Activated naive CD8-positive, alpha-beta T cell treated with anti-CD3 and anti-CD28 coated beads, Interleukin-2, amount 50 U/mL, for 16 hours (primary cell): ENCODE measurements at places on chromosomes 5 and 9.

DNA sequence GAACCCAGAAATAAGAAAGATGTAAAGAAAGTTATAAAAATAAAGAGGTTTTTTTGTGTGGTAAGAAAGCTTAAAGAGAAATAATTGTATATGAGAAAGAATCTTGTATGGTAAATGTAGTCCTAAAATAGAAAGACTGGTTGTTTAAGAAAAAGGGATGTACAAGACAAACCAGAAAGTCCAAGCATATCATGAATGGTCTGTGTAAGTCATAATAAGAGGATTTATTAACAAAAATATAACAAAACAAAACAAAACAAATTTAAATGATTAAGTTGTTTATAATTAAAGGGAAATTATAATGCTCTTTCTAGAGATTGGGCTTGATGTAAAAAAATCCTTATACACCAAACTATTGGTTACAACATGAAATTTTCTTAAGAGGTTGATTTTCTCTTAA, 590.4 kb upstream of the PTGER4 start:
- DNase-seq, result no peak

- DNase-seq, result no peak
Observed at GRCh38 chr5:17216974-17217492, 398 bp upstream of the BASP1 start.

DNA sequence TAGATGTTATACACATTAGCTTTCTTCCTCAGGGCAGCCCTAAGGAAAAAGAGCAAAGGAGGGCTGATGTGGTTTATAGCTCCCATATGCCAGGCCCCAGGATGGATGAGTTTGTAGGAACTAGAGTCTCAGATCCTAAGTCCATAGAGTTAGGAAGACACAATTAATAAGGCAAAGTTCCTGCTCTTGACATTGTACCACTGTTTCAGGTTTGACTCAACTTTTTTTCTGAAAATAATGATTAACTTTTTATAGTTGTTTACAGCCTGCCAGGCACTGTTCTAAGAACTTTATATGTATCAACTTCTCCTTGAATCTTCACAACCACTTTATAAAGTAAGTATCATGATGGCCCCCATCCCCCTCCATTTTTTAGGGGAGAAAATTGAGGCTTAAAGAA, 339.5 kb downstream of the PDE4D start:
- no peak for DNase-seq

DNA sequence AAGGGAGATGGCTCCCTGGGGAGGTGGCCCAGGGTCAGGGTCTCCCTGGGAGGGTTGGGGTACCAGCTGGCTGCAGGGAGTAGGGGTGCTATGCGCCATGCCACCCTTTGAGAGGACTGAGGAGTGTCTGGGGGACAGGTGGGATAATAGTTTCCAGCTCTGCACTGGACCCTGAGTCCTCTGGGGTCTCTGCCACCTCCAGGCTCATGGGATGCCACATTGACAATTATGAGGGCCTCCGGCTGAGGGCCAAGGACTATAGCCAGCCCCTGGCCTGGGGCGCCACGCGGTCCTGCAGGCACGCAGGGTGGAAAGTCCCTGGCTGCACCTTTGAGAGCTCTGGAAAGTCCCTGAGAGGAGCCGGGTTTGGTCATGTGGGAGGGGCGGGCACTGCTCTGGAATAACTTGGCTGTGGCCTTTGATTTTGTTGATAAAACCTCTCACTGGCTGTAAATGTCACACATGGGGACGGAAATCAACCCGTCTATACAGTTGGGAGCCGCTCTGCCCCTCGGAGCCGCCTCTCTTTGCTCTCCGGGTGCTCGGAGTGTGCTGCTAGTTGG, 16.0 kb downstream of the TRAF2 start:
- DNase-seq, result peak; percentile 62

DNA sequence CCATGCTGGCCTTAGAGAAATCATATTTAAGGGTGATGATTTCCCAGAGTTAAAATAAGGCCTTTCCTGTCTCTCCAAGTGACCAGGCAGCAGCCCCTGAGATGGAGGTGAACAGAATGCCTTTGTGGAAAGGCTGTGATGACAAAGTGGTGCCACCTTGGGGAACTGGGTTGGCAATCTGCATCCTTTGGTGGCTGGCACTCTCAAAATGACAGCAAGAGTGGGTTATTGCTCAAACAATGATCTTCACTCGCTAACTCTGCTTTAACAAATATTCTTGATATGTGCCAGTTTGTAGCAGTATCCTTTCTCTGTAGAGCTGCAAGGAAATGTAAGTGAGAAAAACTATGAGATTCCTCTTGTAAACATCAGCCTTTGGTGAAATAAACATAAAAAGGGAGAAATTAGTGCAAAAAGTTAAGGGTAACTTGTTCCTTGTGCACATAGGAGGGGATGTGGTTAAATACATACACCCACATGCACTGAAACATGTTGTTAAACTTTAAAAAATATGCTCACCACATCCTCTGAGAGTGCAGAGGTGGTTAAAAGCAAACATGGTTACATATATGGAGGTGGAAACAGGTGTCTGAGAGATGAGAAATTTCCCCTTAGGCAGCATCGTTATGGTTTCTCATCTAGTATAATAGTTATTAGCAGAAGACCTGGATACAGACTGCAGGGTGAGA, 373.4 kb upstream of the CTNND2 start:
- no peak for DNase-seq

- DNase-seq, result no peak
Observed at GRCh38 chr5:140565024-140565779, 574 bp downstream of the SLC35A4 start.

- peak; percentile 55 for DNase-seq
Observed at GRCh38 chr5:132272311-132273210, 15.1 kb downstream of the PDLIM4 start.

GRCh38 chr9:122191584-122191983, 31.9 kb downstream of the MORN5 start:
- no peak for DNase-seq

GRCh38 chr5:73061593-73061992, 58.8 kb upstream of the TMEM171 start:
- no peak for DNase-seq

DNA sequence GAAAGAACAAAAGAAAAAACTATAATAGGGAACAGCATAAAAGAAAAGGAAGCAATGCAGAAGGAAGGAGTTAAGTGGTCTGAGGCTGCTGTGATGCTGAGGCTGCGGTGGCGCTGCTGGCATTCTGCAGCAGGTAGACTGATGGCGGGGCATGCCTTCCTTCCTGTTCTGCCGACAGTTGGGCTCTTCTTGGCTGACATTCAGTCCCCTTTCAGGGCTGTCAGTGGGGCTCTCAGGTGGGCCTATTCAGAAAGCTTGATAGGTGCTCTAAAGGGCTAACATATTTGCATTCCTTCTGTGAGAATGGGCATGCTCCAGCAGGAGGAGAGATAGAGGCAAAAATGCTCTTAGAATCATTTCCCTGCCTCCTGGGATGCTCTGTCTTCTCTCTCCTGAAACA, 5.1 kb upstream of the CLINT1 start:
- no peak for DNase-seq

GRCh38 chr9:107483666-107484065, 5.9 kb downstream of the KLF4 start:
- DNase-seq, result no peak

DNA sequence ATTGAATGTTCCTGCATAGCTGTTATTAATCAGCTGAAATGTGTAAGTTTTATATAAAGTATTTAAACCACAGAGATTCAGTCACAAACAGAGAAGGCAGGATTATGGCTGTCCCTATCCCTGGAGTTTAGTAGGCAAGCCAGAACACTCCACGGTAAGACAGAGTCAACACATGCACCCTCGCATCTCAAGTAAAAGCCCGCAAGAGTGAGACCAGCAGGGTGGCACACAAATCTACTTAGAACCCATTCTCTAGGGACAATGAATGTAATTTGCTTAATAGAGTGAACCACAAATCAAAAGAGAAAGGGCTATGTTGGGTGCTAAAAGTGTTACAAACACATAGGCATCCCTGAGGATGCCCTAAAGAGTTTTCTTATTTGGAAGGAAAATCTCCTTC, 35.1 kb downstream of the LPAR1 start:
- DNase-seq, result no peak

DNA sequence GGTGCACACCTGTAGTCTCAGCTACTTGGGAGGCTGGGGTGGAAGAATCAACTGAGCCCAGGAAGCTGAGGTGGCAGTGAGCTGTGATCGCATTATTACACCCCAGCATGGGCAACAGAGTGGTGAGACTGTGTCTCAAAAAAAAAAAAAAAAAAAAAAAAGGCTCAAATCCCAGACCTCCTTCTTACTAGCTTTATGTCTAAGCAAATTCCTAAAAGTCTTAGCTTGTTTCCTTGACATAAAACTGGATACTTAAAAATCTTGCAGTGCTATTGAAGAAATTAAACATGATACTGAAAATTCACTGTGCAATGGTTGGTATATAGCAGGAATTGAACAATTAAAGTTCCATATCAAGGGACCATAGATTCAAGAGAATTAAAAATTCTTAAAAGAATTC, 45.0 kb downstream of the PCDHGC5 start:
- DNase-seq, result no peak

- DNase-seq, result no peak
Observed at GRCh38 chr5:79576606-79577289, 35.5 kb upstream of the TENT2 start.

GRCh38 chr5:145699846-145700245, 135.3 kb downstream of the PRELID2 start:
- DNase-seq, result no peak

DNA sequence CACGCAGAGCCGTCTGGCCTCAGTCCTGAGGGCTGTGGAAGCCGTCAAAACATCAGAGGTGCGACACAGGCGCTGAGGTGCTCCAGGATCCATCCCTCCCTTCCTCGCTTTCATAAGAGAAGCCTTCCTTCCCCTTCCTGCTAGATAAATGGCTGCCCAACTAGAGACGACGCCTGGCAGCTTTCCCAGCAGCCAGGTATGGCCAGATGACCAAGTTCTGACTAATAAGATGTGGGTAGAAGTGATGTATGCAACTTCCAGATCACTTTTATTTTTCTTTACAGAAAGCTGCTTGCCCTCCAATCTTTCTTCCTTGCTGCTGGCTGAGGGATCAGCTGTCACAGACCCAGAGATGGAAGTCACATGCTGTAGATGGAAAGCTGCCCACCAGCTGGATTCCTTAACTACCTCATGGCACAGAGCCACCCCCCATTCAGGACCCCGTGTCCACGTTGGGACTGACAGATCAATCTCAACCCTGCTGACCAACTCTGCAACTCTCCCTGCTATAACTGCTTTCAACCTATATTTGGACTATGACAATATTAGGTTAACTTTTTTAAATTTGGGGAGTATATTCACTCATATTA, 8.8 kb downstream of the MAPK9 start:
- no peak for DNase-seq

DNA sequence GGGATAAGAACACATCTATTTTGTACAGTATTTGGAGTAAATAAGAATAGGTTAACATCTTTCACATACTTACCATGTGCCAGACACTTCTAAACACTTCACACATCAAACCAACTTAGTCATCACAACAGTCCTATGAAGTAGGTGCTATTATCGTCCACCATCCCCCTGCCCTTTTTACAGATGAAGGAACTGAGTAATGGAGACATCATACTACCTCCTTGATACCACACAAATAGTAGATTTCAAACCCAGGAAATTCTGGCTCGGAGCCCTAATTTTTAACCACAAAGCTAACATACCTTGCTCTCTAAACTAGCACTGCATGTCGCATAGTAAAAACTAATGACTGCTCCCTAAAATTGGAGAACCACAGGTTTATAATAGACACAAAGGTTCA, 4.2 kb upstream of the ZNF366 start:
- DNase-seq, result no peak

DNA sequence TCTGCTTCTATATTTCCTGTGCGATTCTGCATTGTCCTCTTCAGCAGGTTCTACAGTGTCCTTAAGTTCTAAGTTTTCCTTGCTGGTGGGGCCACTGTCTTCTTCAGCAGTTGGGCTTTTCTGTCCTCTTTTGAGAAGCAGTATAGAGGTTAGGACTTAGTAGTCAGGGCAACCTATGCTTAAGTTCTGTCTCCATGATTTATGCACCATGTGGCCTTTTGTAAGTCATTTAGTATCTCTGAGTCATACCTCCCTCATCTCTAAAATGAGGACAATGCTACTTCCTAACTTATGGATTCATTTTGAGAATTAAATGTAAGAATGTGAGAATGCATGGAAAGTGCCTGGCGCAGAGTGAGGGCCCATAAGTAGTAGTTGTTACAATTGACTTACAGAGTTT, 46.8 kb downstream of the GRIN3A start:
- no peak for DNase-seq

DNA sequence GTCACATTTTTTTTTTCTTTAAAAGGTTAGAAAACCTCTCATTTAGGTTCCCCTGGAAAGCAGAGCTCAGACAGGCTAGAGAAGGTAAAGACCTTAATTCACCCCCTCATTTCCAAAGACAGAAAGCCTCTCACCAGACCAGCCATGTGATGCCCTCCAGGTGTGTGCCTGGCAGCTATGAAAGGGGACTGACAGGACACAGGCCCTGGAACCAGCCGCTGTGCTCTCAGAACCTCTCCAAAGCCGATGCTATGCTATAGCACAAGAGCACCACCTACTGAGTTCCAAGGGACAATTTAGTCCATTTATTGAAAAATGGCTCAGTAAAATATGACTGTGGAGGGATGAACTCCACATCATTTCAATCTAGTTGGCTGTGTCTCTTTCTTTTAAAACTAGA, 48.8 kb downstream of the FANCC start:
- no peak for DNase-seq

DNA sequence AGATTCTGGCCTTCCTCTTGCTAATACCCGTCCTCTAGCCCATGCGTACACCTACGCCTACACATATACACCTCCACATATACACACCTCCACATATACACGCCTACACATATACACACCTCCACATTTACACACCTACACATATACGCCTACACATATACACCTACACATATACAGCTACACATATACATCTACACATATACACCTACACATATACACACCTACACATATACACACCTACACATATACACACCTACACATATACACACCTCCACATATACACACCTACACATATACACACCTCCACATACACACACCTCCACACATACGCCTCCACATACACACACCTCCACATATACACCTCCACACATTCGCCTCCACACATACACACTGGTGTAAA, 27.2 kb downstream of the AK3 start:
- DNase-seq, result no peak

DNA sequence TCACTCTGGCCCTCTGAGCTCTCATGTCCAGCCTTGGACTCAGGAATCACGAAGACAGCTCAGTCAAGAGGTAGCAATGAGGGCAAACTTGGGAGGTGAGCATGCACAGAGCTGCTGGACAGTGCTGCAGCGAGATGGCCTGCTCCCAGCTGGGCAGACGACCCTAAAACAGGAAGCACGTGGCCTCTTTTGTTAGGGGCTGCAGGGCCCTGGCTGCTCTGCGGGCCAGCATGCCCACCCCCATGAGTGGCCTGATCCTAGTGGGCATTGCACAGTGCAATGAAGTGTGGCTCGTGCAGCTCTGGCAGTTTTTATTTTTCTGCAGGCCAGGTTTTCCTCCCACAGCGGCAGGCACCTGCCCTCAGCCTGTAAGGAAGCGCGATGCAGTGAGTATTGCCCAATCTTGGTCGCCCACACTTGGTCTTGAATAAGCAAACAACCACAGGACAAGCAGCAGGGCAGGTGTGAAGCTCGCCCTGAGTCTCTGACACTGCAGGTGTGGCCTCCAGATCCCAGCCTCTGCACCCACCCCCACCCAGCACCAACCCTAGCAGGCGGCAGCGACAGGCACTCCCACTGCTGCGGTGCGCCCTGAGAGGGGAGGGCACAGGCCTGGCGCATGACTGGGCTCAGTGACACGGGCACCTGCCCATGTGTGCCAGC, 60.8 kb downstream of the SEMA4D start:
- DNase-seq, result no peak
